NCI-H345 (cell line): ENCODE measurements at places on chromosomes 6 and 20.

- no peak for DNase-seq
These were observed 478.3 kb downstream of the FRK start for GRCh38 chr6:115582386-115582785.

DNA sequence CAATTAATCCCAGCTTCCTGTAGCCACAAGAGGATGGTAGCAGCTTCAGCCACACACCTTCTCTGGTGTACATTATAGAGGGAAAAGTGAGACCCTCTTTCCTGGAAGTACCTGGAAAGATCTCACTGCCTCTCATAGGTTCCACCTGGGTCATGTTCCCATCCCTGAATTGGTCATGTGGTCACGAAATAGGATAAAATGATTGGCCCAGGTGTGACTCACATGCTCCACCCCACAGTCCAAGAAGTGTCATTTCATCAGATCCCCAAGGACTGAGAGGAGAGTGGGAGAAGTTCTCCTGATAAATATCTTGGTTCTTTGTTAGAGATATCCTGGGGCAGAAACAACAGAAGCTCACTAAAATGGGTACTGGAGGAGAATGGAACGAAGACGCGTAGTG is 142.4 kb downstream of the QRSL1 start:
- DNase-seq = no peak

GRCh38 chr20:13158369-13158768 is 62.7 kb upstream of the ISM1 start:
- no peak for DNase-seq

GRCh38 chr20:32069711-32070110 is 17.7 kb downstream of the HCK start:
- DNase-seq = no peak

GRCh38 chr20:58042591-58042990 is 185.9 kb downstream of the ANKRD60 start:
- DNase-seq = no peak

DNA sequence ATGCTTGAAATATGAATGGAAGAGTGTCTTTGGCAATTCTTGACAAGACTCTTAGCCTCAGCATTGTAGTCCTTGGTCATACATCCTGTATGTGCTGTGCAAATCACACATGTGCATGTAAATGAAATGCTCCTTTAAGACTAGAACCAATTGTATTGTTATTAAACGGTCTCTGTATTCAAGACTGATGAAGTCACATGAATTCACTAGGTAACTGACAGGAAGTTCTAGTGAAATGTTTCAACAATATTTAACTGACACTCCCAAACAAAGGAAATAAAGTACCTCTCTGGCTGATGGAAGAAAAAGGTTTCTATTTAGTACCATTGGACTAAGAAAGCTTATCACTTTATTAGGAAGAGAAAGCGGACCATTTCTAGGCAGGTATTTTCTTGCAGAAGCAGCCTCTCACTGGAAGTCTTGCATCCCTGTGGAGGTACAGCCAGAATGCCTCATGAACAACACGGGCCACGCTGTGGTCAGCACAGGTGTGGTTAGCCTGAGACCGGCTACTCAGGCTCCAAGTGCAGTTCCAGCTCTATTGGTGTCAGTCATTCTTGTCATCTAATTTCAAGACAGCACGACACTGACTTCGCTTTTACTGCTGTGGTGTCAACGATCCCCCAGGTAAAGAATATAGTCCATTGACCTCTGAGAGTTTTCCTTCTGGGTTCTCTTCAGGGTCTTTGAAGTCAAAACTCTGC is 17.3 kb downstream of the PPP1R3G start:
- DNase-seq = no peak

- DNase-seq = no peak
These were observed 157.3 kb downstream of the PHF3 start for GRCh38 chr6:63792736-63793464.

GRCh38 chr6:118269659-118270058 is 278.4 kb upstream of the PLN start:
- DNase-seq = no peak

GRCh38 chr6:77447254-77447653 is 16.0 kb downstream of the HTR1B start:
- no peak for DNase-seq

GRCh38 chr20:44658810-44659209 is 7.3 kb upstream of the ADA start:
- DNase-seq = no peak

- DNase-seq = no peak
These were observed 6.1 kb downstream of the MRS2 start for GRCh38 chr6:24408719-24409410.

DNA sequence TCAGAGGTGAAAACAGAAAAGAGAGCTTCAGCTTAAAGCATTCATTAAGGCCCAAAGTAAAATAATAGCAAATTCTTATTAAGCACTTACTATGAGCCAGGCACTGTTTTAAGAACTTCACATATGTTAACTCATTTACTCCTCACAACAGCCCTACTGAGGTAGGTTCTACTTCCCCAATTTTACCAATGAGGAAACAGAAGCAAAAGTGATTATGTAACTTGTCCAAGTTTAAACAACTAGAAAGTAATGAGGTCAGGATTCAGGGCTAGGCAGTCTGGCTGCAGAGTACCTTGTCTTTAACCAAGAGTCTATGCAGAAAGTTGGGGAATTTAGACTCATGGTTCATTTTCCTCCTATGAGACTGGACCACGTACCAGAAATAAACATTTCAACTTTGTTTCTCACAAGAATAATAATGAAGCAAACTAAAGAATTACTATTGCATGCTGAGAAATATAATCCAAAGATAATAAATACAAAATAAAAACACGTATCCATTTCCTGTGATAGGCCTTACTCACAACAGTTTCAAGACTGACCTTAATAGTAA is 3.8 kb downstream of the COL21A1 start:
- DNase-seq = no peak

GRCh38 chr6:71072508-71072907 is 115.6 kb upstream of the B3GAT2 start:
- DNase-seq = no peak

DNA sequence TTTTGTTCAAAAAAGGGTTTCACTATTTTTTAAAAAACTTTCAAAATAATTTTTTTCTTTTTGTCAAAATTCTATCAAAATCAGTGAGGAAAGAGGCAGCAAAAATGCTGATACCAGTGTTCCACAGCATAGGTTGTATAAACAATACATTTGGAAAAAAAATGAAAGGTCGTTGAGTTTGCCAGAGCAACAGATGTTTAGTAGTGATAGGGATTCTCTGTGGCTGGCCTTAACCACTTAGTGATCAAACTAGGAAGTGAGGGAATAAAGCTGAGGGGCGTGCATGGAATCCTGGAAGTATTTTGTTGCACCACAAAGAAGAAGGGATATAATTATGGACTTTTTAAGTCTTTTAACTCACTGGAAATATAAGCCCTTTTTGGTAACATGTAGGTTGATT is 555.3 kb upstream of the CHD6 start:
- no peak for DNase-seq

- no peak for DNase-seq
These were observed 259.3 kb downstream of the ERMARD start for GRCh38 chr6:170010665-170011203.

GRCh38 chr6:114989279-114989964 is 646.6 kb upstream of the HS3ST5 start:
- no peak for DNase-seq

GRCh38 chr20:4217349-4217841 is 202.0 kb upstream of the RNF24 start:
- no peak for DNase-seq

GRCh38 chr20:5001174-5002076 is at the start of gene SLC23A2:
Gene SLC23A2, minus strand, starts transcription at chr20:5001510. Its CDS starts 68,948 bp downstream, at chr20:4932562.
- DNase-seq = peak; percentile 78

- DNase-seq = no peak
These were observed 31.5 kb upstream of the RHAG start for GRCh38 chr6:49668083-49668511.

DNA sequence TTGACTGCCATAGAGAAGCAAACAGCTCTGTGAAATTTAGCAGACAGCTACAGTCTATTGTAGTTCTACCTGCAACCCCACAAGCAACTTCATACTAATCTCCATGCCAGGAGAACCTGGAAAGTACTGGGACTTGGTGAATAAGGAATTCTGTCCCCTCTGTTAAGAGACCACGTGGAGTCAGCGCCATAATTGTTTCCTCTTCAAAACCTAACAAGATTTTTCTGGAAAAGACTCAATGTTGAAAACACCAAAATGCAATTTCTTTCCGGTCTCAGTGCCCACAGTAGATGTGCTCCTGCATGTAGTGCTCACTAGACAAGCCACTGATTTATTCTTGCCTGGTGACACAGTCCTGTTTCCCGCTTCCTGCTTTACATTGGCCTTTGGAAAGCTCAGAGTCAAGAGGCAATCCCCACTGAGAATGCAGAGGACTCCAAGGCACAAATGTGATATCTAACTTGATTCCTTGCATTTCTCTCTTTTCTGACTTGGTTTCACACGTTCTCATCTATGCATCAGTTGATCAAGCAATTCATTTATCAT is 268.3 kb downstream of the HIVEP2 start:
- DNase-seq = no peak

GRCh38 chr6:158714706-158715105 is 64.9 kb downstream of the SYTL3 start:
- DNase-seq = no peak

GRCh38 chr6:17771609-17772008 is 64.9 kb upstream of the NUP153 start:
- DNase-seq = no peak

GRCh38 chr6:120935908-120936307 is 398.4 kb downstream of the TBC1D32 start:
- no peak for DNase-seq

GRCh38 chr6:152273638-152274037 is 363.5 kb downstream of the SYNE1 start:
- no peak for DNase-seq

GRCh38 chr6:106918115-106918514 is 56.4 kb downstream of the CD24 start:
- no peak for DNase-seq

DNA sequence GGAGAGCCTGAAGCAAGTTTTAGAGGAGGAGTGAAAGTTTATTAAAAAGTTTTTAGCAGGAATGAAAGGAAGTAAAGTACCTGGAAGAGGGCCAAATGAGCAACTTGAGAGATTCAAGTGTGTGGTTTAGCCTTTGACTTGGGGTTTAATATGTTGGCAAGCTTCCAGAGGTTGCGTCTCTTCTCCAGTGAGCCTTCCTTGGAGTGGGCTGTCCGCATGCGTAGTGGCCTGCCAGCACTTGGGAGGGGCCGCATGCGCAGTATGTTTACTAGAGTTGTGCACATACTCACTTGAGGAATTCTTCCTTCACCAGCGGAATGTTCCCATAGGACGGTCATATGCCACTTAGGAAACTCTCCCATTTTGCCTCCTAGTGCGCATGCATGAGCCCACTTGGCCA is 235.2 kb downstream of the ALDH8A1 start:
- DNase-seq = no peak

- DNase-seq = no peak
These were observed 29.6 kb downstream of the QKI start for GRCh38 chr6:163444077-163444476.

GRCh38 chr20:48953653-48954052 is 32.1 kb downstream of the ARFGEF2 start:
- DNase-seq = no peak

- DNase-seq = no peak
These were observed 105.0 kb downstream of the SPTLC3 start for GRCh38 chr20:13113731-13114130.

DNA sequence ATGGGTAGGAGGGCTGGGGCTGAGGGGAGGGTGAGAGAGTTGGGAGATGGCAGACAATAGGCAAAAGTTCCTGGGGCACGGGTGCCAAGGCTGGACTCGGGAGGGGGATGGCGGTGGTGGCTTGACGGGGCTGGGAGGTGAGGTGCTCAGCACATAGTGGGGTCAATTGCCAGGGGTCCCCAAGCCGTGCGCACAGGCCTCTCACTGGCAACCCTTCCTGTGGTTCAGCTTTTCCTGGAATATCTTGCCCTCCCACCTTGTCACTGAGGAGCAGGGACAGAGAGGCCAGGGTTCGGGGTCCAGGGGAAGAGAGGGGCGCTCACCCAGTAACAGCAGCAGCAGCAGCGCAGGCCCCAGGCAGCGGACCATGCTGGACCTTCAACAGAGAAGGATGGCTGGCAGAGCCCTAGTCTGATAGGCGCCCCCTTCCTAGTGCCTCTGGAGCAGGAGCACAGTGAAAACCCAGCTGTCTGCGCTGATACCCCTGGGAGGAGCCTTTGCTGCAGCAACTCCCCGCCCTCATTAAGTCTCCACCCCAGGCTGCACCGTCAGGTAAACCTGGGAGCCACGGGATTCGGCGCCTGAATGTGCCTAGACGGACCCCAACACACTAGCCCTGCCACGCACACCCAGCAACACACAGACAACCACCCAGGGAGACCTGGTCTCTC is at the start of gene GFRA4:
TSS of gene GFRA4 (minus strand) at position 369 of the 671 bp plus-strand sequence. CDS start at position 369, 0 bp downstream.
- DNase-seq = no peak

DNA sequence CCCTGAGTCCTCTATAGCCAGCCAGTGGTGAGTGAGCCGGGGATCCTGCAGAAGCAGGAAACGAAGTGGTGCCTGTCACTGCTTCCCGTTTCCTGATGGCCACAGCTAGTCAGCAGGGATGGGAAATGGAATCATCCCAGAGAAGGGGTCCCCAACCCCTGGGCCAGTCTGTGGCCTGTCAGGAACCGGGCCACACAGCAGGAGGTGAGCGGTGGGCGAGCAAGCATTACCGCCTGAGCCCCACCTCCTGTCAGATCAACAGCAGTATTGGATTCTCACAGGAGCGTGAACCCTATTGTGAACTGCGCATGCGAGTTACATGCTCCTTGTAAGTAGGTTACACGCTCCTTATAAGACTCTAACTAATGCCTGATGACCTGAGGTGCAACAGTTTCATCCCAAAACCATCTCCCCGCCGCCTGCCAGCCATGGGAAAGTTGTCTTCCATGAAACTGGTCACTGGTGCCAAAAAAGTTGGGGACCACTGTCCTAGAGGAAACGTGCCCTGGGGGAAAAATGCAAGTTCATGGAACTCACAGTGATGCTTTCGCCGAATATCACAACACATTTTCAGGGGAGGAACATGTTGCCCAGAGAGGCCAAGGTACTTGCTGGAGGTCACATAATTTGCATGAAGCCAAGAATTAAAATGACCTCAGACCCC is 113.8 kb downstream of the JPH2 start:
- DNase-seq = no peak

DNA sequence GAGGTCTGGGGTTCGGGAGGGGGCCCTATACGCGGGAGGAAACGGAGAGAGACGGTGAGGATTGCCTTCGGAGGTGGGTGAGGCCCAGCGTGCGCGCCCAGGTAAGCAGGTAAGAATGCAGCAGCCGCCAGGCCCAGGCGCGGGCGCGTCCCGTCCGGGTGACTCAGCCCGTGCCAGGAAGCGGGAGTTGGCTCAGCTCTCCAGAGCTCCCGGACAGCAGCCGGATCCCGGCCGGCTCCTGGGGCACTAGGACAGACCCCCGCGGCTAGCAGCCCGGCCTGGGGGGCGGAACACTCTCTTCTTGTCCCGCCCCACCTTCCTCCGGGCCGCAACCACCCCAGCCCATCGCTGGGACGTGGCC is 1.5 kb upstream of the MDFI start:
- no peak for DNase-seq

DNA sequence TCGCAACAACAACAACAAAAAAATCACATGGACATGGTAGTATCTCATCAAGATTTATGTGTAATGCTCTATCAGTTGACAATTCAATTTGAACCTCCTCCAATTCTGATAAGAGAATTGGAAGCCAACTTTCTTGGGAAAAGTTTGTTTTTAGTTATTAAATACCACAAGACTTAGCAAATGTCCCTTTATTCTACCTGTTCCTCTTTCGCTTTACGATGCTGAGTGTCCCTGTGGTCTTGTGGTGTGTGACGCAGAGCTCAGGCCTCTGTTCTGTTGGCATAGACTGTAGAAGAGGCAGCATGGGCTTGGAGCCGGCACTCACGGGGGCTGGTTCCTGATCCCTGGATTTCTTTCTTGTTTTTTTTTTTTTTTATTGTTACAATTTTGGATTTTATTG is 76.7 kb downstream of the PSMB1 start:
- no peak for DNase-seq
